Fibroblast of gingiva (primary cell): ENCODE measurements at places on chromosomes 4 and X.

- no peak for DNase-seq
These were observed 199.1 kb upstream of the CXorf66 start for GRCh38 chrX:140164391-140164790.

DNA sequence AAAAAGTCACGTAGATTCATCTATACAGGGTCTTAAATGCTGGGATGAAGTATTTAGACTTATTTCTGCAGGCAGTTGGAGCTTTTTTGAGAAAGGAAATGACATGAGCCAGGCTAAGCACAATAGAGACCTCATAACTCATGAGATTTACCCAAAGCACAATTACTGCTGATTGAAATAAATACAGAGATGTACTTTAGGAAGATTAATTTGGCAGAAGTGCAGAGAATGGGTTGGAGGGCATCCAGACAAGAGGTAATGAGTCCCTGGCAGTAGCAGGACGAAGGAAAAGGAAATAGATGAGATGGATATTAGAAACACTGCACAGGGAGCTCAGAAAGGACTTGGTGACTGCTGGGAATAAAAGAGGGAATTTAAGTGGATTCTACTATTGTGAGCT, 129.1 kb downstream of the SHROOM4 start:
- DNase-seq = no peak

GRCh38 chr4:139972305-139972704, 181.7 kb downstream of the MAML3 start:
- DNase-seq = no peak

- DNase-seq = no peak
These were observed 568.5 kb downstream of the FSTL5 start for GRCh38 chr4:161595230-161595771.
